Tibial nerve (tissue), 4 donors: ENCODE measurements at places on chromosomes 12 and 14. TPM values are rescaled to one million over a fixed set of nuclear protein-coding genes. Genes with fewer than 3 reads are reported as not detected.

The INSM2 gene
- not detected for total RNA-seq

The PROX2 gene
- total RNA-seq: not detected

The KRT5 gene
- total RNA-seq: 0.22 TPM

GRCh38 chr12:6476489-6476888, 6.0 kb upstream of the VAMP1 start:
- H3K4me1 ChIP-seq: peaks cover 3% of the 10 kb centered on the region
- no peak overlapping the region for H3K4me3 ChIP-seq
- no peak for DNase-seq
- no peaks in the 10 kb centered on the region for H3K36me3 ChIP-seq
- H3K27ac ChIP-seq: peak overlapping the region; percentile 33
- H3K27me3 ChIP-seq: no peaks in the 10 kb centered on the region

The CFAP251 gene
- 4.4 TPM for total RNA-seq

DNA sequence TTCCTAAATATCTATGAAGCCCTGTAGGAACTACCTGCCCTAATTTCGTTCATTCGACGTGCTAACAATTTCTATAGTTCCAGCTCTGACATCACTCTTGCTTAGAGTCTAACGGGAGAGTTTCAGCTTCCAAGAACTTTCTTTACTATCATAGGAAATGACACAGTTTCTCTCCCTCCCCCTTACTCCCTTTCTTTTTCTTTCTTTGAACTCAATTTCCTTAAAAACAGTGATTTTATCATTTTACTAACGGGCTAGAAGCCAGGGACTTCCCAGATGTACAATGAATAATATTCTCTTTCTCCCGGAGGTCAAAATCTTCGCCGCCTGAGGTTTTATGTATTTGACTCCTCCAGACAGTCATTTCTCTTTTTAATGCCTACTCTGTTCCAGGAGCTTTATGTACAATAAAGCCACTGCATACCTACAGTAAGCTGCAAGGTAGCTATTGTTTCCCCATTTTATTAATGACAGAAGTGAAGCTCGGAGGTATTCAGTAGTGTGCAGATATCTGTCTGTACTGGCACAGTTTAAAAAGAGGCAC, 15.7 kb downstream of the SMCO2 start:
- H3K4me3 ChIP-seq: no peak overlapping the region
- H3K27me3 ChIP-seq: no peaks in the 10 kb centered on the region
- peaks cover 23% of the 10 kb centered on the region for H3K4me1 ChIP-seq
- H3K27ac ChIP-seq: no peak overlapping the region
- DNase-seq: no peak

DNA sequence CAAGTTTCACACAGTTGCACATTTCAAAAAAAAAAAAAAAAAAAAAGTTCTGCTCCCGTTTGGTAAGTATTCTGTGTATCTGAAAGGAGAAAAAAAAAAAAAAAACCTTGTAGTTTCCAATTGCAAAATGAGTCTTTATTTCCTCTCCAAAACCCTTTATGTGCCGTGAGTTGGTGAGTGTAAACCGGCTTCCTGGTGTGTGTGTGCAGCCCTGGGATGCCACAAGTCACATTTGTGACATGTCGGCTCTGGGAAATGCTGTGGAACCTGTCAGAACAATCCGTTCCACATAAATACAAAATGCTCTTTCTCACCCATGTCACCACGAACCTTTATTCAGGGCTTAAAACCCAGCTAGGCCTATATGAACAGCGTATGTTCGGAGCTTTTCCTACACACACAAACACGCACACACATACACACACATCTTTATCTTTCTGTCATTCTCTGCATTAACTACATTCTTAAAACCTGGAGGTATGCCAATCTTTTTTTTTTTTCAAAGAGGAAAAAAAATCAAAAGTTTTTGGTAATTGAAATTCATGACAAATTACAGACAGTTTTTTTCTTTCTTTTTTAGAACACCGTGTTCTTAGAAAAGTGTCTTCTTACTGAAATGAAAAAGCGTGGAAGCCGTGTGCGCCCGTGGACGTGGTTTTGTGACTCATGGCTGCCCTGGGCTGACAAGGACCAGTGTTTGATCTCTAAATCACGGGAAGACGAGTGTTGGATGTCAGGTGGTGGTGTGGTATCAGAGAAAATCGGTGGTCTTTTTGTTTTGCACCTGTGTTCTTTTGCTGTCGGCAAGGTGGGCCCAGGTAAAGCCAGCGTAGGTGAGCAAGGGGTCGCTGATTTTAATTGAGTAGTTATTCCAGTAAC, 612.0 kb downstream of the VRK1 start:
- no peaks in the 10 kb centered on the region for H3K4me1 ChIP-seq
- peaks cover 46% of the 10 kb centered on the region for H3K27me3 ChIP-seq
- H3K4me3 ChIP-seq: no peak overlapping the region
- DNase-seq: no peak
- no peaks in the 10 kb centered on the region for H3K36me3 ChIP-seq

The CCDC197 gene
- total RNA-seq: not detected

The KLRD1 gene
- 2.4 TPM for total RNA-seq

The TPH2 gene
- not detected for total RNA-seq

The SLC25A47 gene
- total RNA-seq: not detected

GRCh38 chr12:53530920-53531319, 23.6 kb upstream of the NPFF start:
- H3K4me3 ChIP-seq: no peak overlapping the region
- peaks cover 3% of the 10 kb centered on the region for H3K36me3 ChIP-seq
- H3K27ac ChIP-seq: no peak overlapping the region
- no peaks in the 10 kb centered on the region for H3K27me3 ChIP-seq
- no peaks in the 10 kb centered on the region for H3K4me1 ChIP-seq
- no peak for DNase-seq

DNA sequence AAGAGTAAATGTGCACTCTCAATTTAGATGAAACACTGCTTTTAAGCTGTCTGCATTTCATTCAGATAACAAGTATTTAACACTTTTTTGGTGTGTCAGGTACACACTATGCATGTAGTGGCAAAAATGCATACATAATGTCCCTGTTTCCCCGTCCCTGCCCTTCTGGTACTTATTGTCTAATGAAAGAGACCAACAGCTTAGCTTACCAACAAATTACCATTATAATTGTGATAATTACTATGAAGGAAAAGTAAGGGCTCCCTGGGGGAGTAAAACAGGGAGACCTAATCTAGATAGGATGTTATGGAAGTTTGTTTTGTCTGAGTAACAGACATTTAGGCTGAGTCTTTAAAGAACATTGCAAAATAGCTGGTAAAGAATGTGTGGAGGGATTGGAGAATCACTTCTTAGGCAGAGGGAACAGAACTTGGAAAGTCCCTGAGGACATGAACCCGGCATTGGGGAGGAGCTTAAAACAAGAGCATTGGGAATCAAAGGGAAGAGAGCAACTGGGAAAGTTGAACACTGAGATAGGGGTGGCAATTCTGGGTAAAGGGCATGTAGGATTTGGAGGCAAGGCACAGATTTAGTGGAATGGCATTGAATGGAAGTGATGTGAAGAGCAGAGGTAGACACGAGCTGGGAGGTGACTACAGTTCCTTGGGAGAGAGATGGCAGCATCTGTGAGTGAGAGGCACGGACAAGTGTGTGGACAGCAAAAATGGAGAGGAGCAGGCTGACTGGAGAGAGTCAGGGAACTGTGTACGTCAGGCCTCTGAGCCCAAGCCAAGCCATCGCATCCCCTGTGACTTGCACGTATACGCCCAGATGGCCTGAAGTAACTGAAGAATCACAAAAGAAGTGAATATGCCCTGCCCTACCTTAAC, 181.6 kb downstream of the GRIP1 start:
- H3K27me3 ChIP-seq: no peaks in the 10 kb centered on the region
- DNase-seq: no peak
- H3K27ac ChIP-seq: no peak overlapping the region
- H3K4me1 ChIP-seq: no peaks in the 10 kb centered on the region

DNA sequence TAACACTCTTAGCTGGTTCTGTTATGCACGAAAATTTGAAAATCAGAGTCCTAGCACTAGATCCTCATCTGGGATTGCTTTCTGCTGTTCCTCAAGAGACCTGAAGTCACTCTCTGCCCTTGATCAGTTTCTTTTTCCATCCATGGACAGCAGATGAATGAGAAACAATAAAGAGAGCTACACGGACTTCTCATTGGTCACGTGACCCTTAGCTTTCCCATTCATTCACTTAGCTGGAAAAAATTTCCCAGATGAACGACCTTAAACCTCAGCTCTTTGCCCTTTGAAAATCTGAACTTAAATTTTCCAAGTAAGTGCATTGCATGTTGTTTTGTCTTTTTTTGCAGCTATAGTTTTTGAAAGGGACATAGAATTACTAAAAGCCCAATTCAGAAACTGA, 27.2 kb upstream of the RGS6 start:
- no peaks in the 10 kb centered on the region for H3K27me3 ChIP-seq
- no peaks in the 10 kb centered on the region for H3K4me1 ChIP-seq
- H3K27ac ChIP-seq: no peak overlapping the region
- no peak for DNase-seq
- H3K4me3 ChIP-seq: no peak overlapping the region

The TSPAN8 gene
- total RNA-seq: 40.2 TPM

DNA sequence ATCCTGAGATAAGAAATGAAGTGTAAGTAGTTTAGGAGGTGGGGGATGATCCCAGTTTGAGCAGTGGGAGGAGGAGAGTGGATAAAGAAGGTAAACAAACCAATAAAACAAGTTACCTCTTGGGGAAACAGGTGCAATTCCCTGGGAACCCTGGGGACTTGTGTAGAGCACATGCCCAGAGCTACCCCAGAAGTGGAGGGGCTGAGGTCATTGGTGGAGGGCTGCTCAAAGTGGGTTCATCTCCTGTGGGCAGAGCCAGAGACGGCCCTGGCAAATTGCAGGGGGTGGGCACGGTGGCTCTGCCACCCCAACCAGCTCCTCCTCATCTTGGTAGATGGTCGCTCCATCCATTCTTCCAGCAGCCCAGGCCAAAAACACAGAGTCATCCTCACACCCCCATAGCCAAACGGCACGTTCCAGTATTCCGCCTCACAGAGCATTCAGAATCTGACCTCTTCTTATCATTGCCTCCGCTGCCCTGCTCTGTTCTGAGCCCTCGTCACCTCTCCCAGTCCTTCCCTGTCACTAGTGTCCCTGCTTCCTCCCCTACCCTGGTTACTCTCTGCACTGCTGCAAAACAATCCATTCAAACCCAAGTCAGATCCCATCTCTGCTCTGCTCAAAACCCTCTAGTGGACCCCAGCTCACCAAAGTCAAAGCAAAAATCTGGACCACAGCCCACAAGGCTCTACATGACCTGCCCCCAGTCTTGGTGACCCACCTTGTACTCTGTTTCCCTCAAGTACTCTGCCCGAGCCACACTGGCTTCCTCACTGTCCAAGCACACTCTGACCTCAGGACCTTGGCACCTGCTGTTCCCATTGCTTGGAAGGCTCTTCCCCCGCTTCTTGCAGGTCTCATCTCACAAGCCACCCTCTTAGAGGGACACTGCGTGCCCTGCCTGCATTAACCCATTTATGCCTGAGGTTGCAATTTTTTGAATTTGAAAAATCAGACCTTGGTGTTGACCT, 5.5 kb downstream of the CYP46A1 start:
- H3K27ac ChIP-seq: no peak overlapping the region
- H3K4me3 ChIP-seq: no peak overlapping the region
- H3K27me3 ChIP-seq: no peaks in the 10 kb centered on the region
- DNase-seq: no peak
- H3K4me1 ChIP-seq: no peaks in the 10 kb centered on the region

DNA sequence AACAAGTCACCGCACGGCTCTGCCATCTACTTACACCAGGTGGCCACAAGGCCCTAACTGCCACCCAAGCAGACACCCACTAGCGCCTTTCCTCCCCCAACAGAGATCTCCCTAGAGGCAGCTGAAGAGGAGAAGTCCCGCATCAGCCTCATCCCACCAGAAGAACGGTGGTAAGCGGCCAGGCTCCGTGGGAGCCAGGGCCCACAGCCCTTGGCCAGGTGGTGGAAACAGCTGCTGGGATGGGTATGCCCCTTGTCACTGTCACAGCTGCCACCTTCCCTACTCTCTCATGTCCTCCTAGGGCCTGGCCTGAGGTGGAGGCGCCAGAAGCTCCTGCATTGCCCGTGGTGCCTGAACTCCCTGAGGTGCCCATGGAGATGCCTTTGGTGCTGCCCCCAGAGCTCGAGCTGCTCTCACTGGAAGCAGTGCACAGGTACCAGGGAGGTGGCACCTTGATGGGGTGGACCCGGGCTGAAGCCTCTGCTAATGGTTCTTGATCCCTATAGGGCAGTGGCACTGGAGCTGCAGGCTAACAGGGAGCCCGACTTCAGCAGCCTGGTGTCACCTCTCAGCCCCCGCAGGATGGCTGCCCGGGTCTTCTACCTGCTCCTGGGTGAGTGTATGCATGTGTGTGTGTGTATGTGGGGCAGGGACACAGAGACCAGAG, 7.5 kb downstream of the REC8 start:
- H3K4me1 ChIP-seq: no peaks in the 10 kb centered on the region
- peak overlapping the region; percentile 74 for H3K27ac ChIP-seq
- no peaks in the 10 kb centered on the region for H3K27me3 ChIP-seq

GRCh38 chr12:13171921-13172859, 24.3 kb upstream of the EMP1 start:
- peak overlapping the region; percentile 81 for H3K27ac ChIP-seq
- DNase-seq: peak; percentile 28
- H3K36me3 ChIP-seq: no peaks in the 10 kb centered on the region
- no peak overlapping the region for H3K4me3 ChIP-seq
- H3K4me1 ChIP-seq: peaks cover 50% of the 10 kb centered on the region

DNA sequence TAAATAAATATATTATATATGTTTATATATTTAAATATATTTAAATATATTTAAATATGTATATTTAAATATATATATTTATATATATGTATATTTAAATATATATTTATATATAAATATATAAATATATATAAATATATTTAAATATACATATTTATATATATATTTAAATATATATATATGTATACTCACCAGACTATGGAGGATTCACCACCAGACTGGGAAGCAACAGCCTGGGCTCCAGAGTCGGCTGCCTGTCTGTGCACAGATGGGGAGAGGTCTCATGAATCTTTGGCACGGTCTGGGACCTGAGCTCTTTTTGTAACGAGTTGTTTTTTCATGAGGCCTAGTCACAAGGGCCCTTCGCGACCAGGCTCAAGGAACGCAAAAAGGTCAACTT, 21.3 kb downstream of the NOC4L start:
- H3K4me3 ChIP-seq: no peak overlapping the region
- H3K4me1 ChIP-seq: peaks cover 26% of the 10 kb centered on the region
- DNase-seq: no peak
- H3K36me3 ChIP-seq: no peaks in the 10 kb centered on the region
- no peak overlapping the region for H3K27ac ChIP-seq

The KRT7 gene
- total RNA-seq: 2.5 TPM

The OLR1 gene
- 0.84 TPM for total RNA-seq

DNA sequence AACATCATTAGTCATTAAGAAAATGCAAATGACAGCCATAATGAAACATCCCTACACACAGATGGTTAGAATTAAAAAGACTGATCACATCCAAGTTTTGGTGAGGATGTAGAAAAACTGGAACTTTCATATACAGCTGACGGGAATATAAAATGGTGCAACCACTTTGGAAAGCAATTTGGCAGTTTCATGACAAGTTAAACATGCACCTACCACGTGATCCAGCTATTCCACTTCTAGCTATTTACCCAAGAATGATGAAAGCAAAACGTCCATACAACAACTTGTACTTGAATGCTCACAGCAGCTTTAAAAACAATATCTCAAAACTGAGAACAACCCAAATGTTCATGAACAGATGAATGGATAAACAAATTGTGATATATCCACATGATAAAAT, 77.9 kb upstream of the AVPR1A start:
- DNase-seq: no peak
- H3K36me3 ChIP-seq: no peaks in the 10 kb centered on the region
- H3K4me1 ChIP-seq: no peaks in the 10 kb centered on the region
- no peaks in the 10 kb centered on the region for H3K27me3 ChIP-seq
- H3K27ac ChIP-seq: no peak overlapping the region
- H3K4me3 ChIP-seq: no peak overlapping the region

- no peak for DNase-seq
- no peaks in the 10 kb centered on the region for H3K27me3 ChIP-seq
- no peaks in the 10 kb centered on the region for H3K36me3 ChIP-seq
- peaks cover 8% of the 10 kb centered on the region for H3K4me1 ChIP-seq
- H3K4me3 ChIP-seq: no peak overlapping the region
Observed at GRCh38 chr14:91911474-91912032, 35.9 kb downstream of the FBLN5 start.
